ENCODE measurements at places on chromosomes 12 and 14. TPM values are rescaled to one million over a fixed set of nuclear protein-coding genes. Genes with fewer than 3 reads are reported as not detected.

The TOMM20L gene
- total RNA-seq: not detected

The PMCH gene
- not detected for total RNA-seq

The DTX1 gene
- 3.0 TPM for total RNA-seq

DNA sequence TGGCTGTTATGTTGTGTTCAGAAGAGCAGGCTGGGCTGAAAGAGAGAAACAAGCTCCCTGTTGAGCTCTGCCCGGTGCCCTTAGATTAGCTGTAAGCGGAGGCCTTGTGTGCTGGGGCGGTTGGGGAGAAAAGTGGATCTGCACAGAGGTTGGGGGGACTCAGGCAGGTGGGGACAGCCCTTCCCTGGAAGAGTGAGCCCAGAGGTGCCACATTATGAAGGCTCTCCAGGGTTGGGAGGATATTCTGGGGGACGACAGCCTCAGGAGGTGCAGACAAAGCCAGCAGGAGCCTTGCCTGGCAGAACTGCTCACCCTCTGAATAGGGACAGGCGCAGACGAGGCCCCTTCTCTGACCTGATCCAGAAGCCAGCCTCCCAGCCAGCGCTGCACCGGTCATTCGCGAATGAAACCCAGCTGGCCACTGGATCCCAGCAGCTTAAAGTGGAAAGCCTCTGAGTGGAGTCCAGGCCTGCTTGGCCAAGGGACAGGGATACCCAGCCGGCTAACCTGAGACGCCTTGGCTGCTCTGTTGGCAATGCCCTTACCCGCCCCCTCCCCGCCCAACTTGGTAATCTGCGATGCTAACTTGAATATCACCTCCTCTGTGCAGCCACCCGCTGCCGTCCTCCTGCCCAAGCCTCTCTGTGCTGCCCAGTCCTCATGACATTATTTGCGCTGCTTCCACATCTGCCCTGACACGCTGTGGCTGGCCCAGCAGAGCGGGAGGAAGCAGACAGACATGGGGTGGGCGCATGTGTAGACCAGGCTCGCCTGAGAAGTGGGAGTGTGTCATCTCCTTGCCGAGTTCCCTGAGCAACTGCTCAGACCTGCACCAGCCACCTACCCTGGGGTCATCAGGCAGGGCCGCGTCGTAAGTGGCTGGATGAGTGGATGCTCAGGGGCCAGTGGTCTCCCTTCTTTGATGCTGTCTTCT lies 5.6 kb downstream of the HIP1R start:
- no peak overlapping the region for H3K27ac ChIP-seq
- peaks cover 34% of the 10 kb centered on the region for H3K4me1 ChIP-seq
- no peak for DNase-seq
- H3K27me3 ChIP-seq: no peaks in the 10 kb centered on the region

GRCh38 chr12:15505616-15506015 lies 183.3 kb downstream of the PTPRO start:
- no peaks in the 10 kb centered on the region for H3K4me1 ChIP-seq
- H3K27ac ChIP-seq: peak overlapping the region; percentile 1
- no peaks in the 10 kb centered on the region for H3K36me3 ChIP-seq
- DNase-seq: no peak

DNA sequence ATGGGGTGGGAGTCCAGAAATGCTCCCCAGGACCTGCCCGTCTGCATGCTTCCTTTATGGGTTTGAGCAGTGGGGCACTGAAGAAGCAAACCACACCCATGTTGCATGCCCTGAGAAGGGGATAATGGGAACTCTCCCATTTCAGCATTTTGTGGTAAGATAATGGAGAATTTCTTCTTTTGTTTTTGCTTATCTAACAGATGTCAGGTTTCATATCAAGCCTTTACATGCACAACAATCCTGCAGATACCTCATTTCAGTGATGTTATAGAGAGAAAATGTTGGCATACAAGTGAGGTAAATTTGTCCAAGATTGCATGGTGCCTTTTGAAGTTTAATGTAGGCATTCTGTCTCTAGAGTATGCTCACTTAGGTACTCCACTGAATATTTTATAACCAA lies 177.0 kb downstream of the ALX1 start:
- DNase-seq: no peak
- H3K4me3 ChIP-seq: no peak overlapping the region
- H3K36me3 ChIP-seq: no peaks in the 10 kb centered on the region
- no peaks in the 10 kb centered on the region for H3K27me3 ChIP-seq

GRCh38 chr14:62280366-62280765 lies 518.1 kb downstream of the SNAPC1 start:
- H3K36me3 ChIP-seq: no peaks in the 10 kb centered on the region
- no peak overlapping the region for H3K27ac ChIP-seq
- no peak for DNase-seq

- no peak for DNase-seq
- no peaks in the 10 kb centered on the region for H3K27me3 ChIP-seq
- peak overlapping the region; percentile 90 for H3K27ac ChIP-seq
Observed at GRCh38 chr12:56724701-56724971, 463 bp downstream of the NACA start.

GRCh38 chr14:80959496-80959895 lies 4.1 kb downstream of the TSHR start:
- H3K36me3 ChIP-seq: no peaks in the 10 kb centered on the region
- H3K27me3 ChIP-seq: peaks cover 24% of the 10 kb centered on the region
- H3K4me3 ChIP-seq: no peak overlapping the region
- H3K27ac ChIP-seq: no peak overlapping the region
- no peaks in the 10 kb centered on the region for H3K4me1 ChIP-seq
- peak; percentile 46 for DNase-seq

- DNase-seq: no peak
- H3K36me3 ChIP-seq: peaks cover 43% of the 10 kb centered on the region
- H3K27me3 ChIP-seq: no peaks in the 10 kb centered on the region
- H3K27ac ChIP-seq: no peak overlapping the region
- H3K4me1 ChIP-seq: no peaks in the 10 kb centered on the region
Observed at GRCh38 chr12:58877243-58877743, 43.0 kb downstream of the LRIG3 start.

GRCh38 chr12:80470403-80470802 lies 26.4 kb downstream of the PTPRQ start:
- no peaks in the 10 kb centered on the region for H3K4me1 ChIP-seq
- H3K36me3 ChIP-seq: no peaks in the 10 kb centered on the region
- no peak overlapping the region for H3K27ac ChIP-seq
- no peak for DNase-seq
- H3K27me3 ChIP-seq: no peaks in the 10 kb centered on the region

GRCh38 chr12:108333898-108334699 lies 5.0 kb downstream of the CMKLR1 start:
- H3K36me3 ChIP-seq: no peaks in the 10 kb centered on the region
- H3K4me1 ChIP-seq: no peaks in the 10 kb centered on the region
- peaks cover 8% of the 10 kb centered on the region for H3K27me3 ChIP-seq
- DNase-seq: no peak
- H3K27ac ChIP-seq: peak overlapping the region; percentile 36
- H3K4me3 ChIP-seq: no peak overlapping the region

DNA sequence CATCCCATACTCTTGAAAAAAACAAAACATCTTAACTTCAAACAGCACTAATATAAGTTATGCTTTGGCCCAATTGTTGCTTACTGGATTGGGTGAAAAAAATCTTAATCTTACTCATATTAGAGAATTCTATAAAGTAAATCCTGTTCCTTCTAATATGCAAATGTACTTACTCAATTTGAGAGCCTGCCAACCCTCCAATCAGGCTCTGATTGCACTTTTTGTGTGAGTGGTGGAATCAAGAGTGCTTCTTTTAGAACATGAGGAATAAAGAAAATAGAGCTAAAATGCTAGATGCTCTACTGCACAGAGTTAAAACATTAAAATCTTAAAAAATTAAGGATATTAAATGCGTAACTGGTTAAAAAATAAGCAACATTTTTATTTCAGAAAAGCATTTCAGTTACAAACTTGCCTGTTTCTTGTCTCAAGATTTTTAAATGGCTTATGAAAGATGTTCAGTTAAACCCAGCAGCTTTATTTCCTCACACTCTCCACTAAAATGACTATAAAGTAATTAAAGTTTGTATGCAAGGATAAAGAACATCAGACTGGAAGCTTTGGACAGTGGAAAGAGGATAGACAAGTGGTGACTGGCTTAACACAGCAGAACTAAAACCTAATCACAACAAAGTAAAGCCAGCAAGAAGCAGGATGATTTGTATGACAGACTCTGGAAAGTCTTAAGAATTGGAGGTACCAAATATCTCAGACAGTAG lies 177.5 kb downstream of the SLC2A13 start:
- no peak overlapping the region for H3K27ac ChIP-seq
- DNase-seq: no peak
- H3K4me3 ChIP-seq: no peak overlapping the region

DNA sequence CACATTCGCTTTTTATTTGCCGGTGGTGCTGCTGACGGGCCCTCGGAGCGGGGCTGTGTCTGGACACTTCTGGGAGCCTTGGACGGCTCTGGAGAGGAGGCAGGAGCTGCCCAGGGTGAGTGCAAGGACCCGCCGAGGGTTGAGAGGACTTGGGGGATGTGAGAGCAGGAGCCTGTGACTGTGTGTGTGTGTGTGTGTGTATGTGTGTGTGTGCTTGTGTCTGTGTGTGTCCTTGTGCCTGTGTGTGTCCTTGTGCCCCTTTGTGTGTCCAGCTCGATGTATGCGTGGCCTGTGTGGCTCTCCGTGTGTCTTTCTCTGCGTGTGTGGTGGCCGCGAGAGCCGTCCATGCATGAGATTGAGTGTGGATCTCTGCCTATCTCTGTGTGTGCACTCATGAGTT lies 179.6 kb upstream of the MYL2 start:
- no peak overlapping the region for H3K27ac ChIP-seq
- peaks cover 8% of the 10 kb centered on the region for H3K27me3 ChIP-seq
- DNase-seq: no peak
- no peak overlapping the region for H3K4me3 ChIP-seq

DNA sequence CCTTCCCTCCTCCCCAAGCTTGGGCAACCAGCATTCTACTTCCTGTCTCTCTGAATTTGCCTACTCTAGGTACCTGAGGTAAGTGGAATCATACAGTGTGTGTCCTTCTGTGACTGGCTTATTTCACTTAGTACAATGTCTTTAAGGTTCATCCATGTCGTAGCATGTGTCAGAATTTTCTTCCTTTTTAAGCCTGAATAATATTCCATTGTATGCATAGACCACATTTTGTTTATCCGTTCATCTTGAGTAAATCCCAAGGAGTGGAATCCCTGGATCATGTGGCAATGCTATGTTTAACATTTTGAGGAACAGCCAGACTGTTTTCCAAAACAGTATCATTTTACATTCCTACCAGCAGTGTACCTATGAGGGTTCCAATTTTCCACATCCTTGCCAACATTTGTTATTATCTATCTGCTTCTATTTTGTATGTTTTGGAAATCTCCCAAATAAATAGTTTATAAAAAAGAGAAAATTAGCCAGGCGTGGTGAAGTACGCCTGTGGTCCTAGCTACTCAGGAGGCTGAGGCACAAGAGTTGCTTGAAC lies 12.4 kb downstream of the HSP90AA1 start:
- H3K4me1 ChIP-seq: no peaks in the 10 kb centered on the region
- H3K4me3 ChIP-seq: no peak overlapping the region
- no peak overlapping the region for H3K27ac ChIP-seq
- no peaks in the 10 kb centered on the region for H3K27me3 ChIP-seq
- peaks cover 5% of the 10 kb centered on the region for H3K36me3 ChIP-seq
- no peak for DNase-seq

- no peak overlapping the region for H3K4me3 ChIP-seq
- no peak for DNase-seq
Observed at GRCh38 chr14:100584056-100585031, 2.9 kb downstream of the BEGAIN start.

GRCh38 chr12:50282721-50283228 lies 545 bp downstream of the LIMA1 start:
- DNase-seq: peak; percentile 17
- H3K27me3 ChIP-seq: no peaks in the 10 kb centered on the region
- peaks cover 25% of the 10 kb centered on the region for H3K4me1 ChIP-seq

DNA sequence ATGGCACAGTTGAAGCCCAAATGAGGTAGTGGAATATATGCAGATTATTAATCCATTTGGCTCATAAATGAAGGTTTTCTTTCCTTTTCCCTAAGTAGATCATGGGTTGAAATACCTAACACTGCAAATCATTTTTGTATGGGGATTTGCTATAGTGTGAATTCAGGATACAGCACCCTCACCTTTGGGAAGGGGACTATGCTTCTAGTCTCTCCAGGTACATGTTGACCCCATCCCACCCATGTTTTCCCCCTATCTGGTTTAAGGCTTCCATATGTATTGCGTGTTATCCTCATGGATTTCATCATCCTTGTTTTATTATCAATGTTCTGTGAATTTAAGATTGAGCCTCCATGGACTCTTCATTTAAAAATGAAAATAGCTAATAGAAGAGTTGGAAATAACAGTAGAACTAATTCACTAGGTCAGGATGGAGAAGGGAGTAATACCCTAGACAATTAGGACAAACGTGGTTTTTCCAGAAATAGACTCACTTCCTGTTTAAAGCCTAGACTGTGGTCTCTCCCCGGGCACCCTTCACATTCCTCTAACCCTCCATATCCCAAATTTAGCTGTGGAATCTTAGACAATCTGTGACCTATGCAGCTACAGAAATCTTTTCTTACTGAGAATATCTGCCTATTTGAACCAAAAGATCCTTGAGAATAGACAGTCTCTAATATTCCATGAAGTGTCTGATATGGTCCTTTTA lies 56.5 kb downstream of the DAD1 start:
- peak overlapping the region; percentile 6 for H3K27ac ChIP-seq
- no peak overlapping the region for H3K4me3 ChIP-seq

GRCh38 chr12:101039848-101040531 lies 170.0 kb downstream of the SLC5A8 start:
- H3K27me3 ChIP-seq: no peaks in the 10 kb centered on the region
- no peaks in the 10 kb centered on the region for H3K4me1 ChIP-seq
- H3K27ac ChIP-seq: no peak overlapping the region
- no peak for DNase-seq
- H3K4me3 ChIP-seq: no peak overlapping the region

- H3K27ac ChIP-seq: no peak overlapping the region
- H3K4me3 ChIP-seq: no peak overlapping the region
- no peaks in the 10 kb centered on the region for H3K27me3 ChIP-seq
- no peaks in the 10 kb centered on the region for H3K36me3 ChIP-seq
- no peaks in the 10 kb centered on the region for H3K4me1 ChIP-seq
Observed at GRCh38 chr12:8637244-8637643, 24.6 kb upstream of the AICDA start.
